ENCODE measurements at places on chromosomes 12 and 14.

- DNase-seq = no peak
Measured at GRCh38 chr12:110733900-110734299, 8.8 kb downstream of the PPP1CC start.

- no peak for DNase-seq
Measured at GRCh38 chr12:9636851-9637206, 29.1 kb upstream of the KLRB1 start.

- DNase-seq = no peak
Measured at GRCh38 chr14:104821229-104821945, 20.5 kb downstream of the ZBTB42 start.

- DNase-seq = no peak
Measured at GRCh38 chr12:10636611-10637010, 23.2 kb upstream of the MAGOHB start.

DNA sequence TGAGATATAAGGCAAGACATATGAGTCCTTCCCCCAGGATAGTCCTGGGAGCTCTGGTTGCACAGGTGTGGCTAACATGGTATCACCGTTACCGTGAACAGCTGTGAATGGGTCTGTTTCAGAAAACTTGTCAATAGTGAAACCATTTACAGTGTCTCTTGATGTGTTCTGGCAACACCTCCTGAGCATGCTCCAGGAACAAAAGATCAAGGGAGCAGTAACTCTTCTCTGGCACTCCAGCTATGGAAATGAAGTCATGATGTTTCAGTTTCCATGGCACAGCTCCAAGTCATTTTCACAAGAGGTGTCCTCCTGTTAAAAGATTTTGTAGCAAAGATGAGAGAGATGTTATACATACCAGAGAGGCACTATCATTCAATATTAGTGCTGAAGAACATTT lies 253.7 kb downstream of the SNAPC1 start:
- no peak for DNase-seq

DNA sequence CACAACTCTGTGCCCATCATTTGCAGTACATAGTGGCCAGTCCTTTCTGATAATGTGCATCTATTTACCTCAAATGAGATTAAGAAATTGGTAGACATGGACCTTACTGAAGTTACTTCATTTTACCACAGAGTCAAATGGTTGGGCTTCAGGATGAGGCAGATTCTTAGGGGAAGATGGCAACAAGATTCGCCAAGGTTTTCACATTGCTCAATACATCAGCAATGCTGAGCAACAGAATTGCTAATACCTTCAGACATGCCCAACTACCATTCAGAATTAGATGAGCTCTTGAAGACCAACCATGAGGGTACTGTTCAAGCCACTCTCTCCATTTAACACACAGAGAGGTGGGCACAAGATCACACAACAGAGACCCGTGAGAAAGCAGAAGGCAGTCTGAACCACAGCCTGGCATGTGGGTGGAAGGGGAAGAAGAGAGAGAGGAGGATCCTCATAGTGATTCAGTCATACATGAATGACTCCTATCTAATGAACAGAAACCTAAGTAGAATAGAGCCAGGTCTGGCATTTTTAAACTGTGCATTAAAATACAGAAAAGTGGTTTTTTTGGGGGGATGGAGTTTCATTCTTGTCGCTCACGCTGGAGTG lies 28.5 kb downstream of the CPM start:
- no peak for DNase-seq

DNA sequence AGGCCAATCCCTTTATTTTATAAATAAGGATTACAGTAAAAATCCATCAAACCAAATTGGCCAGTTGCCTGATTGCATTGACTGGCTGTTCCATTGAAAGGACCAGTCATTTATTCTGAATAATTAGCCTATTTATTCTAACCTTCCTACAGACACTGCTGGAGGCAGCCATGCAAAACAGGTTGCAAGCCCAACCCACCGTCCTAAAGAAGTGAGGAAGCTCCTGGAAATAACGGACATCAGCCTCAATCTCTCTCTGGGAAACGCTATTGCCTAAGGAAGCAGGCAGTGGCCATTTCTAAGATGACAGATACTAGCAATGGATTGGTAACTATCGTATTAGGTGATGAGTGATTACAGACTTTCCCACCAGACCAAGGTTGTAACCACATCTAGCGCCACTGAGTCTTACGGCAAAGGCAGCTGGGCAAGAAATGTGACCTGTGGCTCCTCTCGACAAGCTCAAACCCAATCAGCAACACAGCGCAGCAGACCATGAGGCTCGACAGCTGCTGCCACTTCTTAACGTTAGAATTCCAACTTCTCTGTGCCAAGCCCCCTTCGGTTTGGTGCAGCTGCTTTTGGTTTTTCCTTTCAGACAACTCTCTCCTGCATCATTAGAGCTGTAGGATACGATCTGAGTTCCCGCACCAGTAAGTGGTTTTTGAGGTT lies 134.2 kb downstream of the KCNK10 start:
- no peak for DNase-seq

- DNase-seq = no peak
Measured at GRCh38 chr14:23443881-23444280, 8.4 kb upstream of the MYH7 start.

DNA sequence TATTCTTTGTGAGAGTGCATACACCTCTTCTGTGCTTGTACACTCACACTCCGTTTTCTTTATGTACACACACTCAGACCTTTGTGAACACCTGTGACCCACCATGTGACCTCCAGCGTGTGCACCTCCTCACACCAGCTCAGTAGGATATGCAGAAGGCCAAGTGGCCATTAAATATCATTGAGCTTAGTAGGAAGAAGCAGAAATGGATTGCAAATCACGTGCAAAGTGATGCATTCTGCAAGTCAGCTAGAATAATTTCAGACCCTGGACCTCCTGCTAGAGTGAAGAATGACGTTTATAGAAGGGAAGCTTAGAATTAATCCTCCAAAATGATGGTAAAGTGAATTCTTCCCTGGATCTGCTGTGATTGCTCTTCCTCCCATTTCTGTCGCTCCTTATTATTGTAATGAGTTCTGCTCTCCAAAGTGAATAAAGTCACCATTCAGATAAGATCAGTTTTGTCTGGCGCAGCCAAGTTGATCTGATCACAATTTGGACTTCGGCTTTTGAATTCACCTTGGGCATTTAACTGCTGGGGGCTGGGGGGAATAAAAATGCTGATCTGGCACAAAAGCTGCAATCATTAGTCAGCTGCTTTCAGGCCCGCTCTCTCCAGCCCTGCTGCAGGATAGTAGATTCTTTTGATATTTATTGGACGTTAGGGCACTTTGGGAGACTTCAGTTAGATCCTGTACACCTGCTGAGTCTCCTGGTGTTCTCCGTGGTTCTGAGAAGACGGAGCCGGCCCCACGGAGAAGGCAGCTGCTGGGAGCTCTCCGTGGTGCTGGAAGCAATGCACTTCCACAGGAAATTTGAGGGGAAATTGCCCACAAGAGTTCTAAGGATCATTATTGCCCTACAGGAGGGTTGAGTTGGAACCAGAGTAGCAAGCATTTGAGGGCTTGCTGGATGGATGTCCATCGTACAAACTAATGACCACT lies 12.4 kb upstream of the NRXN3 start:
- DNase-seq = peak; percentile 12
